ENCODE measurements at places on chromosomes 6 and 20. TPM values are rescaled to one million over a fixed set of nuclear protein-coding genes. Genes with fewer than 3 reads are reported as not detected.

The GCNT2 gene
- 1.0 TPM for total RNA-seq

The BPIFB6 gene
- total RNA-seq, result not detected

The ZC2HC1B gene
- total RNA-seq, result not detected

The DDX43 gene
- total RNA-seq, result 0.08 TPM

The DEFB124 gene
- total RNA-seq, result not detected

The RIPOR2 gene
- total RNA-seq, result 1.8 TPM

The DSP gene
- 2.2 TPM for total RNA-seq

The PIGT gene
- total RNA-seq, result 107 TPM

The IL17A gene
- total RNA-seq, result not detected

The HLA-DOA gene
- 0.16 TPM for total RNA-seq

The RPL7L1 gene
- 121 TPM for total RNA-seq

The SYCP2 gene
- 0.52 TPM for total RNA-seq

The PACSIN1 gene
- total RNA-seq, result not detected

The PTGIS gene
- 6.3 TPM for total RNA-seq

The MSH5 gene
- 5.0 TPM for total RNA-seq

The RSPH4A gene
- total RNA-seq, result 0.40 TPM

The HSPA12B gene
- 0.88 TPM for total RNA-seq

The BPIFB1 gene
- not detected for total RNA-seq

The GABRR1 gene
- total RNA-seq, result not detected

The ADGB gene
- total RNA-seq, result not detected

The GPSM3 gene
- 17.7 TPM for total RNA-seq

The MATN4 gene
- total RNA-seq, result not detected

The PRKN gene
- total RNA-seq, result 3.8 TPM

The BPIFB4 gene
- total RNA-seq, result not detected

The FLRT3 gene
- 4.8 TPM for total RNA-seq

The SMPDL3A gene
- total RNA-seq, result 9.2 TPM

The RAET1L gene
- total RNA-seq, result not detected

The HTR1E gene
- total RNA-seq, result not detected

The WFDC5 gene
- not detected for total RNA-seq

The SMIM26 gene
- 172 TPM for total RNA-seq

The NHSL1 gene
- total RNA-seq, result 15.1 TPM

The HMGCLL1 gene
- 0.39 TPM for total RNA-seq
